ENCODE measurements at places on chromosomes 7 and 10.

DNA sequence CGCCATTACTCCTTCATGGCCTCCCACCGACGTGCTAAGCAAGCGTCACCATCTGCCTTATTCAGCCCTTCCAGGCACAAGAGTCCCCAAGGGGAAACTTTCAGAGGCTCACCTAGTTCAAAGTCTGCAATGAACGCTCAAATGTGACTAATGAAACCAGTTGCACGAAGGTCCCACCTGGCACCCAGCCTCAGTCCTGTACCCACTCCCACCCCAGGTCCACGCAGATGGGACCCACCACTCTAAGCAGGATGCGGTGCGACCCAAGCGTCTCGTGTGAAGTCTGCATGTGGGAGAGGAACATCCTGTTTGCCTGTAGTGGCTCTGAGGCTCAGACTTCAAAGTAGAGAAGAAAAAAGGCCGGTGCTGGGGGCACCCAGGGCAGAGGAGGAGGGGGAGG, 40.3 kb downstream of the RGS10 start:
- peak; percentile 66 for DNase-seq

- DNase-seq, result no peak
These were observed 27.3 kb downstream of the AGAP3 start for GRCh38 chr7:151113344-151114150.

DNA sequence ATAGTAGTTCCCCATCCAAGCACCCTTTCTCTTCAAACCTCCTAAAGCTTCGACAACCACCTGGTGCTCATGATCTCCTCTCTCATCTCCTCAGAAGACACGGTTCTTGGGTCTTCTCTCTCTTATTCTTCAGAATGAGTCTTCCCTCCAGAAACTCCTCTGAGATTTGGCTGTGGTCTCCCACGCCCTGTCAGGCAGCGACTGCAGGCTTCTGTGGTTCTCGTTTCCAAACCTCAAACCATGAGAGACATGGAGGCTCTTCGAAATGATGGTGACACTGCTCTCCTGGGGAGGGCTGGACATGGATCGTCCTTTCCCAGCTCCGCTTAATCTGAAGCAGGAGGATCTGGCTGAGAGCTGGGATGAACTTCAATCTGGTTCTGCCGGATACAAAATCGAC, 78.6 kb upstream of the PITRM1 start:
- DNase-seq, result no peak

- no peak for DNase-seq
These were observed 17.5 kb downstream of the INPP5A start for GRCh38 chr10:132554991-132555647.

- no peak for DNase-seq
These were observed 802.2 kb upstream of the POM121L12 start for GRCh38 chr7:52233248-52233647.

DNA sequence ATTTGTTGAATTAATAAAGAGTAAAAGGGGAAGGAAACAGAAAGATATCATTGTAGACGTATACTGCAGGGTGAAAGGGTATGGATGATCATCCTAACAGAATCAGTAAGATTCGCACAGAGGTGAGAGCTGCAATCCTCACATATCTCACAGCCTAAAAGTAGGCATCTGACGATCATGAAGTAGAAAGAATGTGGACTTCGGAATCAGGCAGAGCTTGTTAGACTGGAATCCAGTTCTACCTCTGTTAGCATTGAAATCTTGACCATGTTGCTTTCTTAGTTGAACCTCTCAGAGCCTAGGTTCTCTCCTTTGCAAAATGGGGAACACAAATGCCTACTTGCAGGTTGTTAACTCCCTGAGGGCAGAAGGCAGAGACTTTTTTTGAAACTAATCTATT, 320.0 kb upstream of the C7orf33 start:
- no peak for DNase-seq

GRCh38 chr7:129553899-129554461, 51.6 kb downstream of the SMKR1 start:
- no peak for DNase-seq

- no peak for DNase-seq
These were observed 72.6 kb downstream of the PDSS1 start for GRCh38 chr10:26770069-26770468.

- DNase-seq, result no peak
These were observed 604.5 kb upstream of the STEAP1 start for GRCh38 chr7:89549768-89550167.

DNA sequence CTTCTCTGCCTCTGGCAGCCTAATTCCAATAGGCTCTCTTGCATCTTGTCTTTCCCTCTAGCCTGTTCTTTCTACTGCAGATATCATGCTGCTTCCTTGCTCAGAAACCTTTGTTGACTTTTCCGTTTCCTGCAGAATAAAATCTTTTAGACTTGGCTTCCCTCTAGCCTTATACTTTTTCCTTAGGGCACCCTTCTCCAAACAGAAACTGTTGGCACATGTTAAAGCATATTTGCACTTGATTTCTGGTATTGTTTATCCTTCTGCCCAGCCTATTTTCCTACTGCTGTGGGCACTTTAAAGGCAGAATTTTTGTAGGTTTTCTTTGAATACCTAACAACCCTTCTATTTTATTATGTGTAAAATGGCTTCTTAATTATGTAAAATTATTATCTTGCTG, 4.6 kb downstream of the GNAI1 start:
- DNase-seq, result no peak

DNA sequence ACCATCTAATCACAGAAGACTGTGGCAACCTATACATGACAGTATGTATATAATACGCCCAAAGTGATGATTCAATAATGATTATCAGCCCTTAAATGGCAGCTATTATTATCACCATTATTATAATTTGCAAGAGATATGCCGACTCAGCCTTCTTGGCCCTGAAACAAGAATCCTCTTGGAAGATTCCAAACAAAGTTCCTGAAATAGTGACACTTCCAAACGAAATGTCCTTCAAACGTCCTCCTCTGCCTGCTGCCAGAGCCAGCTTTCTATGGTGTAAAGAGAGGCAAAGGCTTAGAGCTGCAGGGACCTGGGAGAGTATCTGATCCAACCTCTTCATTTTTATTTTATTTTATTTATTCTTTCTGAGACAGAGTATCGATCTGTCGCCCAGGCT, 36.0 kb downstream of the NRAP start:
- no peak for DNase-seq

GRCh38 chr7:27053153-27053552, 42.6 kb downstream of the HOXA1 start:
- no peak for DNase-seq

DNA sequence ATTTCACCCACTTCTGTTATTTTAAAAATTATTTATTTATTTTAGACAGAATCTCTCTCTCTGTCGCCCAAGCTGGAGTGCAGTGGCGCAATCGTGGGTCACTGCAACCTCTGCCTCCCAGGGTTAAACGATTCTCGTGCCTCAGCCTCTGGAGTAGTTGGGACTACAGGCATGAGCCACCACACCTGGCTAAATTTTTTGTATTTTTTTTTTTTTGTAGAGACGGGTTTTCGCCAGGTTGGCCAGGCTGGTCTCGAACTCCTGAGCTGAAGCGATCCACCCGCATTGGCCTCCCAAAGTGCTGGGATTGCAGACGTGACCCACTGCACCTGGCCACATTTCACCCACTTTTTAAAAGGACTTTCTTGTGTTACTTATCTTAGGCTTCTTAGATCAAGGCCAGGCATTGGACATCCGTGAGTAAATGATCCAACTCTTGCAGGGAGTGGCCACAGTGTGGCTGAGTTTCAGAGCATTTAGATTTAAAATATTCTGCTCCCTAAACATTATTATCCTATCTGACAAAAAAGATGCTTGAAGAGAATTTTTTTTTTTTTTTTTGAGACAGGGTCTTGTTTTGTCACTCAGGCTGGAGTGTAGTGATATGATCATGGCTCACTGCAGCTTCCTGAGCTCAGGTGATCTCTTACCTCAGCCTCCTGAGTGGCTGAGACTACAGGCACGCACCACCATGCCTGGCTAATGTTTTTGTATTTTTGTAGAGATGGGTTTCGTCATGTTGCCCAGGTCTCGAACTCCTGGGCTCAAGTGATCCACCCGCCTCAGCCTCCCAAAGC, 14.4 kb downstream of the SNX10 start:
- no peak for DNase-seq

GRCh38 chr10:88670497-88670896, 6.3 kb downstream of the LIPF start:
- no peak for DNase-seq

DNA sequence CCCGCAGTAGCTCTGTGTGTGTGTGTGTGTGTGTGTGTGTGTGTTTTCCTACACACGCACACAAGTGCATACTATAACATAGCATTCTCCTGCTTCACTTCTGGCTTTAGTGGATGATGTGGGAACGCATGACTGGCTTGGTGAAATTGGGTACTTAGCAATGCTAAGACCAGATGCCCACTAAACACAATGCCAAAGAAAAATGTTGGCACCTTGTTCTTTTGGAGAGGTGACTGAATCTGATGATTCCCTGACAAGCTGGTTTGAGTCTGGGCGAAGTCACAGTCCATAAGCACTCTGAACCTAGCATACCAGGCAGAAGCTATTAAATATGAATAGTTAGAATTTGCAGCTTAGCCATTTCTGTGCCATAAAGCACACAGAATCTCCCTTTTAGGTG, 68.0 kb upstream of the CDCA7L start:
- no peak for DNase-seq

DNA sequence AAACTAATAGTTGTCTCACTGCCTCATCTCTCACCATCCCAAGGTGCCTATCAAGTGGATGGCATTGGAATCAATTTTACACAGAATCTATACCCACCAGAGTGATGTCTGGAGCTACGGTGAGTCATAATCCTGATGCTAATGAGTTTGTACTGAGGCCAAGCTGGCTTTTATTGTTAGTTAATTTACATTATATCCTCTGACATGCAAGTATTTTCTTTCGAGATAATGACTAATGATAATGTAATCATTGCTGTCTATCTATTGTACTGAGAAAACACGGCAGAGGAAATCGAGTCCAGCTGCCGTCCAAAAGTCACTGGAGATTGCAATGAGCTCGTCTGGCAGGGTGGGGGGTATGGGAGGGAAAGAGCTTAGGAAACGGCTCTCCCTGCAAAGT, 172.4 kb upstream of the LANCL2 start:
- DNase-seq, result no peak

GRCh38 chr10:116961406-116962251, 43.4 kb downstream of the SHTN1 start:
- no peak for DNase-seq

GRCh38 chr7:17706734-17707133, 233.6 kb downstream of the SNX13 start:
- no peak for DNase-seq

DNA sequence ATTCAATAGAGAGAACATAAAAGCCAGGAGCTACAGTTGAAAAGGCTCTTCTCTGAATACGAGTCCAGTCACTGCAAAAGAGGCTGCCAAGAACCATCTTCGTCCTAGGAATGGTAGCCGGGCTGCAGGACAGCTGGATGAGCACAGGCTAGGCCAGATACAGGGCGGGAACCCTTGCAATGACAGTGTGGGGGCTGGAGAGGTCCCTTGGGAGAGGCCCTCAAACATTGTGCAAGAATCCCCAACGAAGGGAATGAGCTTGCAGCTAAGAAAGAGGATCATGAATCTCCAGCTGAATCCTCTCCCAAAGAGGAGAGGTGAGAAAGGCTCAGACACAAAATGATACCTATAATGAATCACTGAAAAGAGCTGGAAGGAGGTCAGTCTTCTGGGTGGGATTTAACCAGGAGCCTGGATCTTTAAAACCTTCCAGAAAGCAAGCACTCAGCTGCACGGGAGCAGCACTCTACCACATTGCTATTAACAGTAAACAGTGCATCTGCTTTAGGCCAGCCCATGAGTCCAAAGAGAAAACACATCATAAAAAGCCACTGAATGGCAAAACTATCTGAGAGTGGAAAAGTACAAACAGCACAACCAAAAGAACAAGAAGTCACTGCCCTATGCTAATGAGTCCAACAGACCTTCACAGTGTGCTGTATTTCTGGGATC, 287.9 kb downstream of the TNS3 start:
- no peak for DNase-seq

- no peak for DNase-seq
These were observed 41.5 kb downstream of the DOCK1 start for GRCh38 chr10:126946746-126947145.

- no peak for DNase-seq
These were observed 68.9 kb downstream of the DYNC1I1 start for GRCh38 chr7:95840953-95841950.

GRCh38 chr7:157471259-157472125, 134.7 kb downstream of the DNAJB6 start:
- DNase-seq, result no peak

GRCh38 chr7:30178748-30179436, 44.1 kb downstream of the MTURN start:
- DNase-seq, result no peak

GRCh38 chr10:114478281-114478680, 74.0 kb upstream of the AFAP1L2 start:
- DNase-seq, result no peak

- DNase-seq, result no peak
These were observed 5.9 kb downstream of the STAM start for GRCh38 chr10:17649836-17650235.

GRCh38 chr10:61618388-61618961, 44.3 kb upstream of the CABCOCO1 start:
- no peak for DNase-seq

- DNase-seq, result no peak
These were observed 60.4 kb upstream of the INSIG1 start for GRCh38 chr7:155237297-155237696.

- DNase-seq, result no peak
These were observed 72.9 kb upstream of the ARMC3 start for GRCh38 chr10:22854935-22855421.

DNA sequence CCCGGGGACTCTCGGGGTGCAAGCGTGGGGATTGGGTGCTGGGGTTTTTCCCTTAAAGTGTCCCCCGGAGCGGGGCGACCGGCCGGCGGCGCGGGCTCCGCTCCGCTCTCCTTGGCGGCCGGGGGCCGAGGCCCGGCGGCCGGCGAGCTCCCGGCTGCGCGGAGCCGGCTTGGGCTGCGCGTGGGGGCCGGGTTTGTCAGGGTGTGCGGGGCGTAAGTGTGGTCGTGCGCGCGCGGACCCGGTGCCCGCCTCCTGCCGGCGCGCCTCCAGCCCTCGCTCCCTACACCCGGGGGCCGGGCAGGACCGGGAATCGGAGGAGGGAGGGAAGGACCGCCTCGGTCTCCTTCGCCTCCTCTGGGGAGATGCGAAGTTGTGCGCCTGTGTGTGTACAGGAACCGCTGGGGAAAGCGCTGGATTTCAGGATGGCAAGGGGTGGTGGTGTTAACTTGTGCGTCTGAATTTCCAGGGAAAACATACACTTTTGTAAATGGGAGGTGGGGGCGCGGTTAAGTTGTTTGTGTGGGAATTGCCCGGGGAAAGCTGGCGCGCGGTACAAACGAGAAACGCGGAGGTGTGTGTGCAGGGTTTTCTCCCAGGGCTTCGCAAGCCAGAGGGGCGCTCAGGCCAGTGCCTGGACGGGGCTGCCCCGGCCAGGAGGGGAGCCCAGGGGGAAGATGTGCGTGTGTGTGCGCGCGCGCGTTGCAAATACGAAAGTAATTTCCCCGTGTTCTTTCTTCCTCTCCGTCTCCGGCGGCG, 737 bp downstream of the ZMIZ1 start:
- no peak for DNase-seq

DNA sequence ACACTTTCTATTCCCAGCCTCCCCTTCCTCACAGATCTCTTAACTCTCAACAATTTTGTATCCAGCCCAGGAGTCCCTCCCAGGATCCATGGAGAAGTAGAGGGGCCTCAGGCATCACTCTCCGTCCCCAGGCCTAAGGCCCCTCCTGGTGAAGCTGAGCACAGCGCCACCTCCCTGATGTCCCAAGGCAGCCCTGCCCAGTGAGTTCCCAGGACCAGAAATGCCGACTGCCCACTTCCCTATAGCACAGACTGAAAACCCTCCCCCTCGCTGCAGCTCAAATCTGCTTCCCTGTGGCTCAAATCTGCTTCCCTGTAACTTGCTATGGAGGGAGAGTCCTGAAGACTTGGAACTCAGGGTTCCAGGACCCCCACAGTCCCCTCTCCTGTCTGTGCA, 35.6 kb downstream of the YKT6 start:
- DNase-seq, result no peak
